Activated T-helper 2 cell treated with anti-CD3 and anti-CD28 coated beads, Interferon-gamma antibody, Interleukin-2, Interleukin-4, amounts not matched to agents 10 μg/mL and 5 μg/mL and 100 μg/mL, durations not matched to agents 14 hours and 24 hours and 36 hours (primary cell): ENCODE measurements at places on chromosomes 3 and 15.

GRCh38 chr3:25556447-25556846 is 108.3 kb downstream of the TOP2B start:
- DNase-seq, result no peak

DNA sequence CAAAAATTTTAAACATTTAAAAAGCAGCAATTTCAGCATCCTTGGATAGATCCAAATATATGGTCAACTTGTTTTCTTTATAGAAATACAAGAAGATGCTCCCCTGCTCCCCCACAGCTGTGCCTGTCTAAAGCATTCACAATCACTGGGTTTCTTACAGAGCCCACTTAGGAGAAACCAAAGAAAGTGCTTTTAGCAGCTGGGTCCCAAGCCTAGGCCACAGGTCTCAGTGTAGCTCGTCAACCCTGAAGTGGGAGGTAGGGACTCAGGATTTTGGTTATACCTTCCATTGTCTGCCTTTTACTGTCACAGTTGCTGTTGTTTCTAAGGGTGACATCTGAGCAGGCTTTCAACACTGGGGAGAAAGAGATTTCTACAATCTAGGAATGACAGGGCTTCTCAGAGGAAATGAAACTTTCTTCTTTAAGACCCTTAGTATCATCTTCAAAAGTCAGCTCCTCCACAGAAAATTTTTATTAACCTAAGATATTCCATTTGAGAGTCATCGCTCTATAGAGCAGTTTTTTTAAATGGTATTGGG is 199.3 kb upstream of the CMC1 start:
- DNase-seq, result no peak

DNA sequence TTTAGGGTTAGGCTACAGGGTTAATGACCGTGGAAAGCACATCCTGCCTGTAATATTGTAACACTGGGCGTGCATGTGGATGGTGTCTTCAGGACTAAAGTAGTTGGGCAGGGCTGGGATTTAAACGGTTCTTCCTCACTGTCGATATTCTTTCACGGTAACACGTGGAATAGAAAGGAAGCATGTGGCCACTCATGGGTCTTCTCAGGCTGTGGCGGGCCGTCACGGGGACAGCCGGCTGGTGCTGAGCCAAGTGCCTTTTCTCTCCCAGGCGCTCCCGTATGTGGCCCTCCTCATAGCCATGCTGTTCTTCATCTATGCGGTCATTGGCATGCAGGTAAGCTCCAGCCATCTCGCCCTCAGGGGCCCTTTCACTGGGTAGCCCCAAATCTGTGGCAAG is 73.7 kb downstream of the CHDH start:
- no peak for DNase-seq

GRCh38 chr3:24120434-24120833 is 175.3 kb downstream of the NR1D2 start:
- DNase-seq, result no peak

GRCh38 chr15:78933187-78933822 is 11.5 kb downstream of the CTSH start:
- no peak for DNase-seq

GRCh38 chr3:69948246-69948862 is 51.2 kb upstream of the SAMMSON start:
- no peak for DNase-seq

- no peak for DNase-seq
Measured at GRCh38 chr15:77418391-77418965, 1.4 kb downstream of the PEAK1 start.

DNA sequence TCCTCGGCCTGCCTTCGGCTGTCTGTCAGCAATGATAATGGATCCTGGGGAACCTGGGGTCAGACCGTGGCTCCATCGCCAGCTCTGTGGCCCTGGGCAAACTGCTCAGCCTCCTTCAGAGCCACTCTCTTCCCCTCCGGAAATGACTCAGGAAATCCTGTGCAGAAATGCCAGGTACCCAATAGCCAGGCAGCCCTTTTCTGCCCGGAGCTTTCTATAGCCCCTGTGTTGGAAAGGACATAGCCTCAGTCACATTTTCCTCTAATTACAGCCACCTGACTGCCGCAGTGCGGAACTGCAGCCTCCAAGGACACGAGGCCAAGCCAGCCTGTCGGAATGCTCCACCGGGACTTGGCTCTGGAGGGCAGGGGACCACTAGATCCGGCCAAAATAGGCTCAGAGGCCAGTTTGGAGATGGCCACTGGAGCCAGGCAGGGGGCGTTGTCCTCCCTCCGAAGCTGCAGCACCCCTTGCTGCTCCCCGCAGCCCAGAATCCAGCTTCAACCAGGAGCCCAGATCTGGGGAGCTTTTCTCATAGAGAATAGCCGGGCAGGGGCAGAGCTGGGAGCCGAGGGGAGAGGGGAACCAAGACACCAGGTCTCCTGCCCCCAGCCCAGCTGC is 11.6 kb upstream of the ZXDC start:
- DNase-seq, result no peak

DNA sequence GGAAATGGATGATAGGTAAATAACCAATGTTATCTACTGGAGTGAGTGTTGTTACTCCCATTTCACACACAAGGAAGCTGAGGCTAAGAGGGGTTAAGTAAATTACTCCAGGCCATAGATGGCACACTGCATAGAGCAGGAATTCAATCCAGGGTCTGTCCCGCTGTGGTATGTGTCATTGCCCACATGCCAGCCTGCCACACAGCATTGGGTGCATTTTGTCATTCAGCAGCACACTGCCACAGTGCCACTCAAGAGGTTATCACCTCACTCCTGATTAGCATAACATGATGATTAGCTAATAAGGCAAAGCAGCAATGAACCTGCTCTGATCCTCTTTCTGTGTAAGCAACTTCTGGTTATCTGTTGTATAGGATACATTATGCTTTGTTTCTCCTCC is 157.4 kb upstream of the CTNNB1 start:
- DNase-seq, result no peak

DNA sequence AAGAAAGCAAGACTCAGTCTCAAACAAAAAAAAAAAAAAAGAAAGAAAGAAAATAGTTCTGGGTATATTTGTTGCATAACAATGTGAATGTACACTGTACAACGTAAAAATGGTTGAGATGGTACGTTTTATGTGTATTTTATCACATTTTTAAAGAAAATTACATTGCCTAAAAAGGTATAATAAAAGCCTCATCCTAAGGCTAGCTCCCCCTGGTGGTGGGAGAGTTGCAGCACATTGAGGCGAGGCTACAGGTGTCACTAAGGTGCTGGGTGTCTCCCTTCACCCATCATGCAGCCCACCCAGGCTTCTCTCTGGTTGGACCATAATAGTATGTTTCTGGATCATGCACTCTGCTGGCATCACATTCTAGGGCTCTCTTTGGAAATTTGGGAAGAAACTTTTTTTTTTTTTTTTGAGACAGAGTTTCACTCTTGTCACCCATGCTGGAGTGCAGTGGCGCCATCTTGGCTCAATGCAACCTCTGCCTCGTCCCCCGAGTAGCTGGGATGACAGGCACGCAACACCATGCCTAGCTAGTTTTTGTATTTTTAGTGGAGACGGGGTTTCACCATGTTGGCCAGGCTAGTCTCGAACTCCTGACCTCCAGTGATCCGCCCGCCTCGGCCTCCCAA is 12.4 kb upstream of the RAB11A start:
- peak; percentile 68 for DNase-seq

DNA sequence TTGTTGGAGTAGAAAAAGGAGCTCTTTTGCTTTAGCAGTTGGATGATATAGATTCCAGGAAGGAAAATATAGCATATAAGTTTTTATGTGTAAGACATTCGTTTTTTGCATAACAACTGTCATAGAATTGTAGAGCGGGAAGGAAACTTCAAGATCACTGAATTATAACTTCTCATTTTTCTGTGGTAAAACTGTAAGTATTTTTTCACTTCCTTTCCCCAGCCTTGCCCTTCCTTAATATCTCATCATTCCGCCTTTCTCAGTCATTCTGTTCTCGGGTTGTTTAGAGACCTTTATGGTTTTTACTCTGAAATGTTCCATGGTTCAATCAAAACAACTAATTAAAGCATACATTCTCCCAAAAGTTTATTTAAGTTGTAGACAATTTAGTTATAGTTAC is 1.1 kb downstream of the EAF2 start:
- no peak for DNase-seq

DNA sequence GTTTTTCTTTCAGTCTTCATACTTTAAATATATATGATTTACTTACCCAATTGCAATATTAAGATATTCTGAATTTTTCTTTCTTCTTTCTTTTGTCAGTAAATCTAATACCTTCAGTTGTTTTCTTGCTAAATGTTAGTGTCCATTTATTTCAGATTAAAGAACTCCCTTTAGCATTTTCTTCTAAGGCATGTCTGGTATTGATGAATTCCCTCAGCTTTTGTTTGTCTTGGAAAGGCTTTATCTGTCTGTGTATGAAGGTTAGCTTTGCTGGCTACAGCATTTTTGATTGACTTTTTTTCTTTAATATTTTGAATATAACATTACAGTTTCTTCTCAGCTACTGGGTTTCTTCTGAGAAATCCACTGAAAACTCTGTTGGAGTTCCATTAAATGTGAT is 64.0 kb upstream of the PLSCR4 start:
- no peak for DNase-seq

- no peak for DNase-seq
Measured at GRCh38 chr3:81195478-81195877, 566.0 kb downstream of the GBE1 start.

DNA sequence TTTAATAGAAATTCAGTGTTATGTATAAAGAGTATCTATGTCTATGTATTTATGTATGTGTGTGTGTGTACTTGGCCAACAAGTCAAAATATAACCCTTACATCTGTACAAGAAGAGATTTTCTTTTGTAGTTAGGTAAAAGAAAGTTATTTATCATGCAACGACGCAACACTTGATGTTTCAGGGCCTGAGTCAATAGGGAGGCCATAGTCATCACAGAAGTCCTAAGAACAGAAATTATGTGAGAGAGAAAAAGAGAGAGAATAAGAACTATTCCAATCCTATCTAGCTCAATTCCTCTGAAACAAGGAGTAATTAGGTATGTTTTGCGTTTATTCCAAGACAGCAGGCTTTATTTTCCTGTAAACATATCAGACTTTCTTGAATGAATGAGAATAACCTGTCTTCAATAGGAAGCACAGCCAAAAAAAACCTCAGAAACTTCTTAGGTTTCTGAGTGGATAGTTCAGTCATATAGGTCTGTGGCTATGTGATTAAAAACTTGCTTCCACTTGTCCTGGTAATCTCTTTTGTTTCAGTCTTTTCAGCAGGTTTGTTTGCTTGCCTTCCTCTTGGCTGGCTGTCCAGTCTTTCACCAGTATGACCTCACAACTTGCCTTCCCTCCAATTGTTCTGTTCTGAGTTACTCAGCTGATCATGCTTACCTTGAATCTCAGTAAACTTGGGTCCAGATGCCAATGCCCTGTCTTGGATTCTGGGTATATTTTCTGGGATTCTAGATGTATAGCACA is 382.4 kb upstream of the GBE1 start:
- no peak for DNase-seq

DNA sequence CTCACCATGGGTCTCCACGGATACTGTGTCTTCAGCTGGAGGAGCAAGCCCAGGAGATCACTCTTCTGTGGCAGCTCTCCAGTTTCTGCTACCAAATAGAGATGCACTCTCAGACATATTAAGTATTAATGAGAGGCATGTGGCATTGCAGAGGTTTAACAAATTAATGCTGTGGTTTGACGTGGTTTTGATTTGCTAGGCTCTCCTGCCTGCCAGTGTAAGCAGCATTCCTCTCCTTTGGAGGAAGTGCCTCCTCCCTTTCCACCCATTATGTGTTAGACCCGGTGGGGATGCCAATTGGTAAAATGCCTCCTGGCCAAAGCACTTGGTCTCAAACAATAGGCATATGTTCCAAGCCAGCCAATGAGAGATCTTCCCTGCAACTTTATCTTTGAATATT is 124.8 kb downstream of the MYLK start:
- DNase-seq, result no peak

GRCh38 chr3:98233468-98233867 is 30.6 kb upstream of the OR5H6 start:
- DNase-seq, result no peak

DNA sequence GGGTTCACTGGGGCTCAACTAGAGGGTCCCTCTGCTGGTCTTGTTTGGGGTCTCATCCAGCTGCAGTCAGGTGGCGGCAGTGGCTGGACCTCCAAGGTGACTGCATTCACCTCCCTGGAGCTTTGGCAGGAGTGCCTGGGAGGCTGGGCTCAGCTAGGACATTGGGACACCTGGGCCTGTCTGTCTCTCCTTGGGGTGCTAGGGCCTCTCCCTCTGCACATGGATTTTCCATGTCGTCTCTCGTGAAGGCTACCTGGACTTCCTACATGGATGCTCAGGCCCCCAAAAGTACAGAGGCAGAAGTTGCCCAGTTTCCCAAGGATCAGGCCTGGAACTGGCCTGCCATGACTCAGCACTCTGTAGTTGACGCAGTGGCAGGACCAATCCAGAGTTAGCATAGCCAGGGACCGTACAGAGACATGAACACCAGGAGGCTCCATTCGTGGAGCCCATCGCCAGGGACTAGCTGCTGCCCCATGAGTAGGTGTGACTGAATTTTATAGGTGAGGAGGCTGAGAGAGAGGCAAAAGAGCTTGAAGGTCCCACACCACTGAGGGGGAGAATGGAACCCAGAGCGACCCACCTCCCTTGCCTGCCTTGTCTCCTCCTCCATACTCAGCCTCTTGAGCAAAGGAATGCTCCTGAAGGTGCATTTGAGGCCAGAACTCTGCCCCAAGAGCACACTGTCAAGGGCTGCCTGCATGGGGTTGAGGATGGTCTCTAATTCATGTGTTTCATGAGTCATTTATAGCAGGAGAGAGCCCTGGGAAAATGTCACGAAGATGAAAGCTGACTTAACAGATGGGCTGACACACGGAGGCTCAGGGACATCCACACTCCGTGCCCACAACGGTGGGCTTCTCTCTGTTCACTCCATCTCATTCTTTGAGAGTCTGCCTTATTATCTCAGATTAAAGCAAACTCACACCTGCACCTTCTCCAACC is 13.0 kb upstream of the ALDH1A3 start:
- no peak for DNase-seq

GRCh38 chr3:189869165-189869564 is 238.0 kb downstream of the TP63 start:
- DNase-seq, result no peak

- no peak for DNase-seq
Measured at GRCh38 chr3:171781711-171782127, 28.6 kb downstream of the PLD1 start.

- DNase-seq, result no peak
Measured at GRCh38 chr15:97248376-97248775, 712.1 kb upstream of the ARRDC4 start.

GRCh38 chr15:95292785-95293450 is 1037.6 kb upstream of the NR2F2 start:
- DNase-seq, result no peak

GRCh38 chr3:194465920-194466570 is 20.8 kb downstream of the ATP13A3 start:
- DNase-seq, result no peak

DNA sequence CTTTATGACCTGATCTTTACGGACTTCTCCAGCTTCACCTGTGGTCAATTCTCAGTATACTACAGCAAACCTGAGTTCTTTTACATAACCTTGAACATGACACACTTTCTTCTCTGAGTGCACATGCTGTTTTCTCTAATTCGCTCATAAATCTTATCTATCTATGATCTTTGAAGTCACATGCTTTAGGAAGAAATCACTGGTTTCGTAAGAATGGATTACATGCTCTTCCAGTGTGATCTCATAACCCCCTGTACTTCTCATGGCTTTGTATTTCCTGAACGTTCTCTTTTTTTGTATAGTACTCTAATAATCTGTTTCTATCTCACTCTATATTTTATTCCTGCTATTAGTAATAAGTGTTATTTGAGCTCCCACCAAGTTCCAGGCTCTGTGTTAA is 1165.2 kb downstream of the TBL1XR1 start:
- no peak for DNase-seq
